ENCODE measurements at places on chromosomes 2 and 18.

GRCh38 chr2:55136138-55136541 lies 85.9 kb upstream of the RTN4 start:
- no peak for DNase-seq

DNA sequence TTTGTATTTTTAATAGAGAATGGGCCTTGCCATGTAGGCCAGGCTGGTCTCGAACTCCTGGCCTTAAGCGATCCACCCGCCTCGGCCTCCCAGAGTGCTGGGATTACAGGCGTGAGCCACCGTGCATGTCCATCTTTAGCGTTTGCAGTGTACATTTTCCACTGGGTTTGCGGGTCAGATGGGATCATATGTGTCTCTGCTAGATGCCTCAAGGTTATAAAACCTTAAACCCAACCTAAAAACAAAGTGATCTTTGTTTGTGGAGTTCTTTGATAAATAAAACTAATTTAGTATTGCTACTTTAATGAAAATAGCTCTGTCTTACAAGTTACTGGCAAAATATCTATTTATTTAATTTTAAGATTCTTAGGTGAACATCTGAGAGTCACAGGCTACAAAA lies 13.1 kb upstream of the ALPG start:
- DNase-seq: no peak

GRCh38 chr2:161374446-161374845 lies 41.7 kb upstream of the TBR1 start:
- no peak for DNase-seq

GRCh38 chr2:165471349-165471950 lies 2.0 kb downstream of the CSRNP3 start:
- DNase-seq: no peak

DNA sequence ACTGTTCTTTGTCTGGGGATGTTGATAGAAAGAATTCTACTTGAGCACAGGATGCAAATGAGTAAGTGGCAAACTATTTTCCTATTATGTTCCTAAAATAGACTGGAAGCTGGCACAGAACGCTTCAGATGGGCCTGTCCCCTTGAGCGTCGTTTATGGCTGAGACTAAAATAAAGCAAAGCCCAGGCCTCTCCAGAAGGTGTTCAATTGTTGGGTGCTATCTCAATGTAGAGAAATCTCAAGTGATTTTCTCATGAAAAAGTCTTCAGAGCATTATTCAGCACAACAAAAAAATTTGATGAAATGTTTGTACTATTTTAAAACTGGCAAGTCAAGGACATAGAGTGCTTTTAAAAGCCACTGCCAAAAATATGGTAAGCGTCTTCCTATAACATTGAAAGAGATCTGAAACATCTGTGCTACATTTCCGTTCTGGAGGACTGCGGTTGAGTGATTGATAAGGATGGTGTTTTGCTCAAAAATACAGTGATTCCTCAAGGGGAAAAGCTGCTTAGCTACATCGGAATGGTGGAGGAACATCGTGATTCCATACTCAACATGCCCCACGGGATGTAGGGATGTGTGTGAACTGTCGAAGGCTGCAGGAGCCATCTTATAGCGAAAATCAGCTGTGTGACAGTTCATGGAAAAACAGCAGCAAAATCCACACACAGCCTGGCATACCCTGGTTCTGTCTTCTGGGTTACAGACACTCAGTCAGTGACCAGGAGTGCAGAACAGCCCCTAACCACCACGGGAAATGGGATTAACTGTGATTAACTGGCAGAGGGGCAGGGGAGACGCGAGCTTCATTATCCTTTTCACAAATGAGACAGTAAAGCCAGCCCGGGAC lies 10.4 kb upstream of the LRRFIP1 start:
- DNase-seq: peak; percentile 93

All from RPMI7951 (cell line).